ENCODE measurements at places on chromosomes 4 and X.

- DNase-seq: no peak
These were observed 22.1 kb upstream of the SORBS2 start for GRCh38 chr4:185834088-185834487.

DNA sequence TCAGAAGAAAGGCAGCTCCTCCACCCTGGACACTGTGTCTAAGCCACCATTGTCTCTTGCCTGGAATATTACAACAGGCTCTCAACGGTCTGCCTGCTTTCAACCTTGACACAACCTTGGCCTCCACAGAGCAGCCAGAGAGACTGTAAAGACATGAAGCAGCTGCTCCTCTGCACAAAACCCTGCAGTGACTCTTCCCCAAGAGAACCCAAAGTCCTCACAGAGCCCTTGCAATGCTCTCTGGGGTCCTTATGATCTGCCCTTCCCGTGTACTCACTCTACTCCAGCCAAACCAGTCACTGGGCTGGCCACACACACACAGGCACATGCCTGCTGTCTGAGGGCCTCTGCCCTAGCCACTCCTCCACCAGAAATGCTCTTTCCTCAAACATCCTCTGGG, 75.9 kb upstream of the CPEB2 start:
- DNase-seq: no peak

- DNase-seq: peak; percentile 2
These were observed 70.3 kb downstream of the ARL9 start for GRCh38 chr4:56575820-56576429.

GRCh38 chr4:102428122-102428521, 73.0 kb upstream of the NFKB1 start:
- DNase-seq: no peak

DNA sequence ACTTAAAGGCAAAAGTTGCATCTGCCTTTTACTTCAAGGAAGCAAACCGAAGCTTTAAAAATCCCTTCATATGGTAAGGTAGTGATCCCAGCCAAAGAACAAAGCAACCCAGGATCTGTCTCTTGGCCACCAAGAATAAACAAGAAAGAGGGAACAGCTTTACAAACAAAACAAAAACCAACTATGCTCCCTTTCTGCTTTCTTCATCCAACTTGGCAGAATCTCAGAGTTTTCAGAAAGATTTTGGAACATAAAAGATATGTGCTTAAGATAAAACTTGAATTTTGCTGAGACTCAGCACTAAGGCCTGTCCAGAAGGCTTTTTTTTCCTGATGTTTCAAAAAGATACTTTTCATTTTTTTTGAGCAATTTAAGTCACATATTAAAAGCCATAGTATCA, 94.0 kb downstream of the COL4A6 start:
- DNase-seq: no peak

DNA sequence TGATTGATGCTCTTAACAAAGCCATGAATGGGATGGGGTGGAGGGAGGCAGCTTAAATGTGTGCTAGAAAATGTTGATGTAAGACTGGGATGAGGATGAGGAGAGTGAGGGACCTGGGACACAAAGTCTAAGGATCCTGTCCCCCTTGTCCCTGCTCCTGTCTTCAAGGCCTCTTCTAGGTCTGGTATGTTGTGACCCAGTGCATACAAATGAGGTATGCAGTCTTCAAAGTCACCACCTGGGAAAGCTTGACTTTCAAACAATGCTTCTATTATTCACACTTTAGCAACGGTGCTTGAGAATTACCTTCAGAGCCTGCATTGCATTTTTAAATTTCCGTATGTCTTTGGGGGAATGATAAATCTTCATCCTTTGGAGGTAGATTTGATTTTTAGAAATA, 88.4 kb upstream of the SLC34A2 start:
- no peak for DNase-seq

DNA sequence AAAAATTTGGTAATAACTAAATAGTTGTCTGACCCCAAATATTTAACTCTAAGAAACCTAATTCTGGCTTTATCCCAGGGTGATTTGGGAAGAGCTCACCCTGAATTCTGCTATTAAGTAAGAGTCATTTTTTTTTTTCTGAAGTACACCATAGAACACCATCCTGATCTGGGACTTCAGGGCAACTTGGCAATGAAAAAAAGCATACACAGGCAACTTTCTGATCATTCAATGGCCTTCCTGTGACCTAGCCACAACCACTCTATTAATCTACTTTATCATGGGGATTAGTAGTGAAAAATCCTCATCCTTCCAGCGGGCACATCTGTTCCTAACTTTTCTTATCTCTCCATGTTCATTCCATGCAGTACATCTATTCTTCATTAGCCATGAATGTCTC, 333.2 kb upstream of the MAD2L1 start:
- DNase-seq: no peak

DNA sequence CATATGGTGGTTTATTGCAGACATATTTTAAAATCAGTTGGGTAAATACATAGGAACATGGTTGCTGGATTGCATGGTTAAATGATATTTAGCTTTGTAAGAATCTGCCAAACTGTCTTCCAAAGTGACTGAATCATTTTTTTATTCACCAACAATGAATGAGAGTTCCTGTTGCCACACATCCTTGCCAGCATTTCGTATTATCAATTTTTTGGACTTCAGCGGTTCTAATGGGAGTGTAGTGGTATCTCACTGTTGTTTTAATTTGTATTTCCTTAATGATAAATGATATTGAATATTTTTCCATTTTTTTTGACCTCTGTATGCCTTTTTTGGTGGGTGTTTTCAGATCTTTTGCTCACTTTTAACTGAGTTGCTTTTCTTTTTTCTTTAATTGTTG, 1.4 kb upstream of the MTHFD2L start:
- DNase-seq: no peak

- no peak for DNase-seq
These were observed 517.0 kb downstream of the ZIC3 start for GRCh38 chrX:138082896-138083295.

DNA sequence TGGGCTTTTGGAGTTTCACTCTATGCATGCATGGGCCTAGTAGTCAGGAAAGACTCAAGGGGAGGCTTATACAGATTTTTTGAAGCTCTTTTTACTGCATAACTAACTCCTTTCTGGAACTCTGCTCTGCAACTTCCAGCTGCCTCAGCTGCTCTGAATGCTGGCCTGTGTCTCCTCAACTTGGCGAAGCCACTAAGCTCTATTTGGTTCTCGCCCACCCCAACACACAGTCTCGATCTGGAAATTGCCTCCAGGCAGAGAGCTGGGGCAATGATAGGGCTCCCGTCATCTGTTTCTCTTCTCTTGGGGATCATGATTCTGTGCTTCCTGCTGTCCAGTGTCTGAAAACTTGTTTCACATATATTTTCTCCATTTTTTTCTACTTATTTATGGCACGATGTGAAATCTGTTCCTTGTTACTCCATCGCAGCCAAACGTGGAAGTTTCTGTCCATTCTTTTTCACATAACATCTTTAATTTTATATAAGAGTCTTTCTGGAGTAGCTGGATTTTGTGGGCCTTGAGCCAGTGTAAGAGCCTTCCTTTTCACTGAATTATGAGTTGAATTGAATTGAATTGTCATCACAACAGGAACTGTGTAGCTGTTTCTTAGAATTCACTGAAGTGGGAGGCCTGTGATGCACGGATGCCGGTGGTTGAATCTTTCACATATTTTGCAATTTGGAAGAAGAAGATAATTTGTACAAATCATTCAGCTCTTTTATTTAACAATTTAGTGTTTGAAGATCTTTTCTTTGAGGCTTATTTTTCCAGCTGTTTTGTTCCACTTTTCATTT, 9.0 kb downstream of the ZNF275 start:
- DNase-seq: no peak

DNA sequence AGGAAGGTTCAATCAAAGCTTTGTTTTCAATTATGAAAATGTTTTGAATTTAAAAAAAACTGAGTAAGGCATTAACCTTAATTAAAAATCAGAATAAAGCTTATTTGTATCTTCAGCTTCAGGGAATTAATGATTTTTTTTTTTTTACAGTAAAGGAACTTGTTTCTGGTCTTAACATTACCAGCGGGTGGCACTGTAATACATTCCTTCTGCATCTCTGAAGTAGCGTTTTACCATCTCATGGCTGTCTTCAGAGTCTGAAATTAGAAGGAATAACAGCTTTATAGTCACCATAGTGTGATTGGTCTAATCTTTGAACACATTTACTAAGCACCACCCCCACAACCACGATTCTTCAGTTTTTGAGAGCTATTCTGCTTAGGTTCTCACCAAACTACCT, 102.6 kb downstream of the IL1RAPL2 start:
- DNase-seq: no peak

DNA sequence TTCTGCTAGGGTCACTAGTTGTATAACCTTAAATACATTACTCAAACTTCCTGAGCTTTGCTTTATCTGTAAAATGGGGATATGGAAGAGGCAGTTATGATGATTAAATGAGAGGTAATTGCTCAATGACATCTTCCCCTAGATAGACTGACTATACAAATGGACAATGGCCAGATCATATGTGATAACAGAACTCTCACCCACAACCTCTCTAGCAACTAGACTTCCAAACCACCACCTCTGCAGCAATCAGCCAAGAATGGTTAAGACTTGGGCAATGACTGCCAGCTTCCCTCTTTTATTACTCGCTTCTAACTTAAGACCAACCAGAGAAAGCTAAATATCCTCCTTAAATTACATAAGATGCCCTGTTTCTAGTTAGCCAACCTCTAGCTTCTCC, 2.9 kb upstream of the SEPSECS start:
- no peak for DNase-seq

DNA sequence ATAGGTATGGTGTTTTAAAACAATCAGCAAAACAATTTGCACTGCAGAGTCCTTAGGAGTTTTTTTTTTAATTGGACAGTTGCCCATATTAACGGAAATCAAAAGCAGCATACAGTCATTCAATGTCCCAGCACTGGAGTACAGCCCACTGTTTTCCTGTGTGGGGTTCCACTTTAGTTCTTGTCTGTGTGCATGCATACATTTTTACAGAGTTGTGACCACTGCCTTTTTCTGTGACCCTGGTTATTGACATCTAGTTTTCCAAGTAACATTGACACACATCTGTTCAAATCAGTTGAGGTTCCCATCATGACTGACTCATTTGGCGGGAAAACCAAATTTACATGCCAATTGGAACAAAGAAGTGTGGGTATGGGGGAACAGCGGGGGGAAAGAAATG, 83.3 kb downstream of the HPRT1 start:
- DNase-seq: peak; percentile 15

DNA sequence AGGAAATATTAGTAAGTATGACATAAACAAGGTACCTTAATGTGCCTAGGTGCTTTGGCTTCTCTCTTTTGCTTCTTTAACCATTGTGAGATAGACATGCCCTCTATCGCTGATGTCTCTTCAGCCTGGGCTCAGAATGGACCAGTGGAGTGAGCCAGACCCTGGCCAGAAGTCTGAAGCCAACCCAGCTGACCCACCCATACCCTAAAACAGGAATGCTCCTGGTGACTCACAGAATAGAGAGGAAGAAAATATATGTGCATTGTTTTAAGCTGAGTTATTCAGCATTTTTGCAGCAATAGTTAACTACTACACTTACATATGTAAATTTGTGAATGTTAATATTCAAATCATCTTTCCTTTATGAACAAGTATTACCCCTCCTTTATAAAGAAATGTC, 167.5 kb upstream of the PCDH10 start:
- no peak for DNase-seq

- DNase-seq: no peak
These were observed 9.8 kb upstream of the UTP3 start for GRCh38 chr4:70678383-70678999.

DNA sequence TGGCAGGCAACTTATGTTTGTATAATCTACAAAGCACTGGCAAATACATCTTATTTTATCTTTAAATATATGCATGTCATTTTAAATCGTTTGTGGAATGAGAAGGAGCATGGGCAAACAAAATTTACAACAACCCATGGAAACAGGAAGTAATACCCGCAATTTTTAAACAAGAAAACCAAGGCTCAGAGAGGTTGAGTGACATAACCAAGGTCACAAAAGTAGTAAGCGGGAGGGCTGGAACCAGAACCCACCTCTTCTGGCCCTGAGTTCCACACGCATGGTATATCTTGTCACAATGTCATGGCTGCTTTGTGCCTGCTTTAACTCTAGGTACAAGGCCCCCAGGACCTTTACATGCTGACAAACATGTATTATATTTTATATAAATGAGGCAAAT, 52.9 kb downstream of the SLC7A11 start:
- no peak for DNase-seq

GRCh38 chr4:88230969-88231771, 53.2 kb downstream of the PPM1K start:
- DNase-seq: no peak

DNA sequence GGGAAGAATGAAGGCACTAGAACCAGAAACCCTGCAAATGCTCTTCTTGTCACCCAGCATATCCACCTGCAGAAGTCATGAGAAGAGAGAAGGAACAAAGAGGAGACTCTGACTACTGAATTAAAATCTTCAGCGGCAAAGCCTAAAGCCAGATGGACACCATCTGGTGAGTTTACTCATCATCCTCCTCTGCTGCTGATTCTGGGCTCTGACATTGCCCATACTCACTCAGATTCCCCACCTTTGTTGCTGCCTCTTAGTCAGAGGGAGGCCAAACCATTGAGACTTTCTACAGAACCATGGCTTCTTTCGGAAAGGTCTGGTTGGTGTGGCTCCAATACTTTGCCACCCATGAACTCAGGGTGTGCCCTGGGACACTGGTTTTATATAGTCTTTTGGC, 181.7 kb downstream of the AR start:
- no peak for DNase-seq

DNA sequence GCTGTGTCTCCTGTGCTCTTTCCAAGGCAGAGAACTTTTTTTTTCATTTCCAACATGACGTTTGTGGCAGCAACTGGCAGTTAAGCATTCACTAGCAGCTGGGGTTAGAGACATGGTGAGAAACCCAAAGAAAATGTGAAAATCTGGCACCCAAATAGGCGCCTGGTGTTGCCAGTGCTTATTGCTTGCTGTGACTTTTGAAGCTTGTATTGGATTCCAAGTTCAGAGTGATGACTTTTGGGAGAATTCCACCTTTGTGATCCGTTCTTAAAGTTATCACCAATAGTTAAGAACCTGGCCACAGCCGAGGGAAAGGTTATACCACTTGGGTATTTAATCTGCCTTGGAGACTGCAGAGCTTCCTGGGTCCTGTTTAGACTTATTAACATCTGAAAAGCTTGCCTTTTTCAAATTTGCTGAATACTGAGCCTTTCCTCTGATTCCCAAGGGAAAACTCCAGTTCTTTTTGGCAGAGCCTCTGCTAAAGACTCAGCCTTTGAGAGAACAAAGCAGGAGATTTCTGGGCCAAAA, 101.0 kb downstream of the OPHN1 start:
- no peak for DNase-seq

Data from NCI-H69 (cell line).